ELF-1 (cell line): ENCODE measurements at places on chromosomes 5 and 9.

- DNase-seq, result no peak
These were observed 153.8 kb upstream of the FST start for GRCh38 chr5:53326424-53327153.

DNA sequence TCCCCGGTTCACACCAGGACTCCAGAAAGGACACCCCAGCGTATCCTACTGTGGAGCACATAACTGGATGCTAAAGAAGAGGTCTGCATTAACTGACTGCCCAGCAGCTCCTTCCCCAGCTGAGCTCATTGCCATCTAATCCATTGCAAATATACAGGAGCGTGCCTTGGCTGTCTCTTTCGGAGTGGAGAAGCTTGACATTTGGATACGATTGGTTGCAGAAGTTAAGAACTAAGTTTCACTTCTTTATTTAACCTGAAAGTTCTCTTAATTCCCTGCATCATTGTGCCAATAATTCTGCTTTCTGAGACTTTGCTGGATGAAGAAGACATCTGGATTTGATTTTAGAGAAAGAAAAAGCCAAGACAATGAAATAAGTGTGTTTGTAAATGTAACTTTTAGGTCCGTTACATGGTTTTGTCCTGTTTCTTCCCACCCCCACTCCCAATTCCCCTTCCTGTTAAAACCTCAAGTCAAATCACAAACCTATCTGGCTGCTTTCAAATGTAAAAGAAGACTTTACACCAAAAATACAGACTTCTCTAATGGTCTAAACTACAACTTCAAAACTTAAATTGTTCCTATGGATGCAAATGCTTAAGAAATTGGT, 33.9 kb downstream of the TAS2R1 start:
- DNase-seq, result no peak

DNA sequence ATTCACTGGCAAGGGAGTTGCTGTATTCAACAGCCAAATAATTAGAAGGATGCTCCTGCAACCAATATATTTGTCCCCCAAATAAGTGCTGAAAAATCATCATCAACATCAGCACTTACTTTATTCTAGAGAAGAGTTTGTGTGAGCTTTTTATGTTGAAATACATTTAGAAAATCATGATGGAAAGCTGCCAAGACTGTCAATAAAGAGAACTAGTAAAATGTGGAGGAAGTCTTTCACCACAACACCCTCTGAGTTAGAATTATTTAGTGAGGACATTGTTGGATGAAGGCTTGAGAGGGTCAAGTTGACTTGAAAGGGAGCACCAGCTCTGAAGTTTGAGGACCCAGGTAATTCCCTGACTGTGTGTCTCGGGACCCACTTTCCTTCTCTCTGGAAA, 100.2 kb upstream of the TBCA start:
- no peak for DNase-seq

- no peak for DNase-seq
These were observed 648.6 kb downstream of the SEMA5A start for GRCh38 chr5:8897316-8897715.

GRCh38 chr5:178119915-178120606, 6.7 kb downstream of the N4BP3 start:
- DNase-seq, result no peak

- no peak for DNase-seq
These were observed 67.3 kb downstream of the SNX30 start for GRCh38 chr9:112817860-112818203.

DNA sequence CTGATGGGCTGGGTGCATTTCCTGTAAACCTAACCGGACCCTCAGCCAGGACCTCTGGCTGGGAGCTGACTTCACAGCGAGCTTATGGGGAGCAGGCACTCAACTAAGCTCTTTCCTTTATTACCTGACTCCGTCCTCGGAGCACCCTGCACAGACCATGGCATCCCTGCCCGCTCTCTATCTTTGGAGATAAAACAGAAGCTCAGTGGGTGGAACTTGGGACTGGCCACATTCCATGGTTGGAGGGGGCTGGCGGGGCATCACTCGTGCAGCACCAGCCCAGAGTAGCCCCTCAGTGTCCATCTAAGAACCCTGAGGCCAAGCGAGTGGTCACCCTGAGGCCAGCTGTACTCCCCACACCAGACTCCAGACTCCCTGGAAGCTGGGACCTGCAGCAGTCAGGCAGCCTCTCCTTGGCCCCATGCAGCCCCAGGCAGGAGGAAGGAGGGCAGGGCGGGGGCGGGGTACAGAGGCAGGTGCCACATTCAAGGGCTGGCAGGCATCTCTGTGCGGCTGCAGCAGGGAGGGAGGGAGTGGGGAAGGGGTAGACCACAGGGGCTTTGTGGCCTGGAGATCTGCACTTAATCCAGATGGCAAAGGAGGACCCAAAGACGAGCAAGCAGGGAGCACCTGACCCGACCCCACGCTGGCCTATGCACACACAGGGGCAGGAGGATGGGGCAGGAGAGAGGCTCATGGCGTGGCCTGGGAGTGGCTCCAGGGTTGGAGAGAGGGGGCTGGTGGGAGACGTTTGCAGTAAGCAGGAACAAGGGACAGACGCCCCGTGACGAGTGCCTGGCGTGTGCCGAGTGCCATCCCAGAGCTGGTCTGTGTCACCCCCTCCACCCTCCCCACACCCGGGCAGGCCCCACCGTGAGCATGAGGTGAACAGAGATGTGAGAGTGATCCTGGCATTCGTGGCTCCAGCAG, 26.1 kb downstream of the GLT6D1 start:
- no peak for DNase-seq

- DNase-seq, result no peak
These were observed 15.6 kb upstream of the CD74 start for GRCh38 chr5:150428106-150428876.

DNA sequence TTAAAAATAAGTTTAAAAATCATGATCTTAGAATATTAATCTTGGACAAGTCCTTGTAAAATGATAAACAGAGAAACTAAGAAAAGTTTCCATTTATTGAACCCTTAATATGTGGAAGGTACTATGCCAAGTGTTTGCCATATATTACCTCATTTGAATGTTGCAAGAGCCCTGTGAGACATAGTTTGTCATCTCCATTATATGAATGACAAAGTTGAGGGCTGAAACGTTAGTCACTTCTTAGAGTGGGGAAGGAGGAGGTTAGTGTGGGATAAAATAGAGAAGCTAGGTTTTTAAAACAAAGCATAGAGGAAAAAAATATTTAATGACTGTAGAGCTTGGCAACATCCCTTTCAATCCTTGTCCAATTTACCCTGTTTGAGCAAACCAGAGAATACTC, 2.0 kb downstream of the TNC start:
- DNase-seq, result no peak

DNA sequence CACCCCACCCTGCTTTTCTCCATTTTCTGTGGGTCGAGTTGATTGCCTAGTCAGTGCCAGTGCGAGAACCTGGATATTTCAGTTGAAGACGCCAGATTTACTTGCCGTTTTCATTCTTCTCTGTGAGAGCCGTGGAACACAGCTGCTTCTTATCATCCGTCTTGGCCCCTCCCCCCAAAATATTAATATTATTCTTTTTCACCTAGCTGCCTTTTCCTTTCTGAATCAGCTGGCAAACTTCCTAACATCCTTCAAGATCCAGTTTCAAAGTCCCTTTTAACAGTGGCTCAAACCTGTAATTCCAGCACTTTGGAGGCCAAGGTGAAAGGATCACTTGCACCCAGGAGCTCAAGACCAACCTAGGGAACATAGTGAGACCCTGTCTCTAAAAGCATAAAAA, 117.1 kb upstream of the RASA1 start:
- DNase-seq, result no peak

- no peak for DNase-seq
These were observed 45.8 kb downstream of the KIAA1958 start for GRCh38 chr9:112532427-112532826.

DNA sequence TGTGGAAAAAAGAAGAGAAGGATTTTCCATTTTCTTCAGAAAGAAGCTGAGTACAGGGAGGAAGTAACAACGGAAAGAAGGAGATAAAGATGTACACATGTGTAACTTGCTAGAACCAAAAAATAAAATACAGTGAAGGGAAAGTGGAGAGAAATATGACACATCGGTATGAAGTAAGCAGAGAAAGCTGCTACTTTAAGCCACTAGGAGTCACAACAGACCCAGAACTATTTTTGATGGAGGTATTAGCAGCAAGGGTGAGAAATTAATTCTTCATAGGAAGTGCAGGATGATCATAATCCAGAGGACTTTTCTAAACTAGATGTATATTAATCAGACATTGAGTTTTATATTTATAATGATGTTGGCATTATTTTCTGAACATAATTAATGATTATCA, 88.5 kb downstream of the FAM174A start:
- DNase-seq, result no peak

DNA sequence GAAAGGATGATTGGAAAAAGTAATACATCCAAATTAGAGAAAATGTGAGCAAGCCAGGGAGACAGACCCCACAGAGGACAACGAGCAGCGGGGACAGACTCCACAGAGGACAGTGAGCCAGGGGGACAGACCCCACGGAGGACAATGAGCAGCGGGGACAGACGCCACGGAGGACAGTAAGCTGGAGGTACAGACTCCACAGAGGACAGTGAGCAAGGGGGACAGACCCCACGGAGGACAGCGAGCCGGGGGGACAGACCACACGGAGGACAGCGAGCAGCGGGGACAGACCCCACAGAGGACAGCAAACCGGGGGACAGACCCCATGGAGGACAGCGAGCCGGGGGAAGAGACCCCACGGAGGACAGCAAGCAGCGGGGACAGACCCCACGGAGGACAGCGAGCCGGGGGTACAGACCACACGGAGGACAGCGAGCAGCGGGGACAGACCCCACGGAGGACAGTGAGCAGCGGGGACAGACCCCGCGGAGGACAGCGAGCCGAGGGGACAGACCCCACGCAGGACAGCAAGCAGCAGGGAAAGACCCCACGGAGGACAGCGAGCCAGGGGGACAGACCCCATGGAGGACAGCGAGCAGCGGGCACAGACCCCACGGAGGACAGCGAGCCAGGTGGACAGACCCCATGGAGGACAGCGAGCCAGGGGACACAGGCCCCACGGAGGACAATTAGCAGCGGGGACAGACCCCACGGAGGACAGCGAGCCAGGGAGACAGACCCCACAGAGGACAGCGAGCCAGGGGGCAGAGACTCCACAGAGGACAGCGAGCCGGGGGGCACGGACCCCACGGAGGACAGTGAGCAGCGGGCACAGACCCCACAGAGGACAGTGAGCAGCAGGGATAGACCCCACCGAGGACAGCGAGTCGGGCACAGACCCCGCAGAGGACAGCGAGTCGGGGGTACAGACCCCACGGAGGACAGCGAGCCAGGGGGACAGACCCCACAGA, 1.9 kb upstream of the ZDHHC11 start:
- no peak for DNase-seq

- no peak for DNase-seq
These were observed 33.9 kb downstream of the ACTBL2 start for GRCh38 chr5:57448751-57449150.

- DNase-seq, result peak; percentile 42
These were observed 46.4 kb upstream of the EDIL3 start for GRCh38 chr5:84430863-84431663.

GRCh38 chr5:52065182-52065581, 681.9 kb downstream of the ISL1 start:
- DNase-seq, result no peak

DNA sequence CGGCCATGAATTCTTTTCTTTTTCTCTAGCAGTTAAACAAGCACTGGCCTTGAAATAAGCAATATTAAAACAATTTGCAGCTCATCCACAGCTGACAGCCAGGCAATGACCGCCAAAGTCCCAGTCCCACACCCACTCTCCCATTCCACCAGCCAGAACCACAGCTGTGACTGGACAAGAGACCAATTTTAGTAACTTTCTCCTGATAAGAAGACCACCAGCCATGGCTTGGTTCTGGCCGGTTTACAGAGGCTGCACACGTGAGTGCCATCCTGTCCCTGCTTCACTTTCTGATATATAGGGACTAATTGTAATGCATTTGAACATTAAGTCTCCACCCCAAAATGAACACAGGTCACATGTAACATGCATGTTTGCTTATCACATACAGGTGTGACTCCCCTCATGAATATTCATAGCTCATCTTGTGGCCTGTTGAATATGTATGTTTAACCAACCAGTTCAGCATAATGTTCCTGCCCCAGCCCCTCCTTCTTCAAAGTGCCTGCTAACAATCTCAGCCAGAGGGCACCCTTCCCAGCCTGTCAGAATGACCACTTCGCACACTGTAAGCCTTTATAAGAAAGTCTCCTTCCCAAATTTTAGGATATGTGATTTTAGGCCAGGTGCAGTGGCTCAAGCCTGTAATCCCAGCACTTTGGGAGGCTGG, 23.9 kb upstream of the FANCC start:
- DNase-seq, result no peak

- no peak for DNase-seq
These were observed 21.5 kb upstream of the COL5A1 start for GRCh38 chr9:134619983-134620661.

DNA sequence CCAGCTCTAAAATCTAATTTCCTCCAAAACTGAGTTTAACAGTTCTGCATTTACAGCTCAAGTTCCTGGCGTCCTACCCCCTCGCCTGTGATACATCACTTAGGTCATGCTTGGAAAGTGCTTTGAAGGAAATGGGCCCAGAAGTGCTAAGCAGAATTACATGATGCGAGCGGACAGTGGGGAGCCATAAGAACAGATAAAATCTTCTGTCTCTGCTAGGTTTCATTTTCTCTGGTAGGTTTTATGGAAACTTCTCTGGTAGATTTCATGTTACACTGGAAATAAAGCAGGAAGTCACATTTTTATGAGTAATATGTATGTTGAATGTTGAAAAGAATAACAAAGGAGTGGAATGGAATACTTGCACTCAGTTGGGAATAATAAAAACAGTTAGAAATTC, 138.3 kb downstream of the ZDHHC21 start:
- DNase-seq, result no peak

- peak; percentile 51 for DNase-seq
These were observed 124.4 kb downstream of the TENT4A start for GRCh38 chr5:6837519-6838110.

DNA sequence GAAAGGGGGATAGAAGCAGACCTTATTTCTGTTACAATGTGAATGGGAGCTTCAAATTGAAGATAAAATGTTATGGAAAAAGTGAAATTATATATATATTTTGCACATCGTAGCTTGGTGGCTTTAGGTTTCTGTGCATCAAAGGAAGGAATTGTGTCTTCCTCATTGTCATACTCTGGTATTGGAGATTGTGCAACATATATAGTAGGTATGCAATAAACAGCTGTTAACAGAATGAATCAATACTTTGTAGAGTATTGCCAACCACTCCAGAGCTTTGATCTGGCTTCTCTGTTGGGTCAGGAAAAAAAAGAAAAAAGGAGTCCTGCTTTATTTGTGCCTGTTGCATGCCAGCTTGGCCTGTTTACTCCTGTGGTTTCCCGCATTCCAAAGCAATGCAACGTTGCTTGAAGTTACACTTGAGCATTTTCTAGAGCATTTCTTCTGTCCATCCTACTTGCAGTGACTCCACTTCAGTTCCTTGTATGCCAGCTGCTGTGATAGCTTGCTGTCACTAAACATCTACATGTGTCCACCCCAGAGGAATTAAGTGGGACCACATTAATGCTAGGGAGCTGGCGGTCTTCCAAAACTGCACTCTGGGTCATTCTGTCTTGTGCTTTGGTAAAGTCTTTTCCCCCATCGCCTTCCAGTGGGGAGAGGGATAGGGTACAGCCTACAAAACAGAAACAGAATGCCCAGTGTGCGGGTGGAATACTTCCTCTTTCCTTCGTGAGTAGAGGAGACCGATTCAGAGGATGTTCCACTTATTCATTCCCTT, 62.0 kb upstream of the MEF2C start:
- no peak for DNase-seq

- no peak for DNase-seq
These were observed 42.1 kb downstream of the DTWD2 start for GRCh38 chr5:118946138-118946800.
